ENCODE measurements at places on chromosomes 2 and 18.

GRCh38 chr2:8490166-8490721 is 191.6 kb upstream of the ID2 start:
- DNase-seq: no peak

GRCh38 chr2:219254590-219255201 is 978 bp upstream of the TUBA4A start:
- peak; percentile 48 for DNase-seq

DNA sequence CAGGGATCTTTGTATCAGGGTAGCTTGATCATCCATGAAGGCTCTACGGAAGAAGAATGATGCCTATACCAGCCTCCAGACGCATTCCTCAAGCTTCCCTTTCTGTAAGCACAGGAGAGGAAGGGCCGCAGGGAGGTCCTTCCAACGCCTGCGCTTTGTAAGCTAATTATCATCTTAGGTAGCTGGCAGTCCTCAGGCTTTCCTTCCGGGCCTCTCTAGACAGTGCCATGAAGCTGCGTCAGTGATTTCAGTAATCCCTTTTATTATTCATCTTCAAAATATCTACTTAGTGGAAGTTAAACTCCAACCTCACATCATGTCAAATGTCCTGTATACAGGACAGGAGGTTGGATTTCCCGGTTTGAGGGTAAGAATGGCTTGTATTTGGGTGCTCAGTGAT is 92.3 kb downstream of the ETAA1 start:
- DNase-seq: no peak

DNA sequence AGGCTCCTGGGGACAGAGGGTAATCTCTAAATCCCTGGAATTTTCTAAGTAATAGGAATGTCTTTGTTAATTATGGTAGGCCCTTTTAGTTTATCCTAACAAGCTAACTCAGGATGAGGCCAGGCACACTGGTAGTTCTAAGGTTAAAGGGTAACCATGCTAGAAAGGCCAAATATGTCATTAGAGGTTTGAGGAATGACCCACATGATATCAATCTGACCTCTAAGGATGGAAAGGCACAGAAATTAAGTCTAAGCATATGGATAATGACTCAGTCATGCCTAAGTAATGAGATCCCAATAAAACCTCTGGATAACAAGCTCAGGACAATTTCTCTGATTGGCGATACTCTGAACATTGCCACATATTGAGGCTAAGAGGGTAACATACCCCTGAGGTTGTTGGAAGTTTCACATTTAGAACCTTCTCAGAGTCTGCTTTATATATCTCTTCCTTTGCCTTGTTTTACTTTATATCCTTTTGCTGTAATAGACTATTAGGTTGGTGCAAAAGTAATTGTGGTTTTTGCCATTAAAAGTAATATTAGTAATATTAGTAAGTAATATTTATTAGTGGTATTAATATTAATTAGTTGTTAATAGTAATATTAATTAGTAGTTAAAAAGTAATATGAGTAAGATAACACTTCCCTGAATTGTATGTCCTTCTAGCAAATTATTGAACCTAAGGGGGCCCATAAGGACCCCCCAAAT is 806.3 kb upstream of the GCFC2 start:
- DNase-seq: no peak

- DNase-seq: no peak
Measured at GRCh38 chr2:207428573-207428972, 101.2 kb upstream of the CREB1 start.

GRCh38 chr18:63882333-63883141 is 5.0 kb upstream of the SERPINB2 start:
- no peak for DNase-seq

GRCh38 chr18:34299828-34300227 is 75.1 kb upstream of the NOL4 start:
- no peak for DNase-seq

GRCh38 chr2:120828066-120828465 is 92.4 kb downstream of the GLI2 start:
- no peak for DNase-seq

- DNase-seq: no peak
Measured at GRCh38 chr2:16652296-16653082, 13.1 kb downstream of the CYRIA start.

- no peak for DNase-seq
Measured at GRCh38 chr18:21203542-21204241, 38.3 kb upstream of the GREB1L start.

DNA sequence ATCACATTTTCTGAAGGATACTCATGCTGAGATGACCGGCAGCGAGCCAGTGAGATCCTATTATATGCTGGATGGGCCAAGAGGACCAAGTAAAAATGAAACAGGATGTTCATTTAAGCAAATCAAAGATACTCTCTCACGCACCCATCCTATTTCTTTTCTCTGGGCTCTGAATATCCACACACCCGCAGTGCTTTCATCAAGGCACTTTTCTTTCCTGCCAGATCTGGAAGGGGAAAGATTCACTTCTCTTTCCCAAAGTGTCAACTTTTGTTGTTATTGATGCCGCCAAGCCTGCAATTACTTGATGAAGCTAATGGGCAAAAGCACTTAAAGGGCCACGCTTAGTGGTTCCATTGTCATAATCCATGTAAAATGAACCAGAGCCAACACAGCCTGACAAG is 191.9 kb upstream of the CHAC2 start:
- DNase-seq: no peak
